ENCODE measurements at places on chromosomes 5 and 9.

DNA sequence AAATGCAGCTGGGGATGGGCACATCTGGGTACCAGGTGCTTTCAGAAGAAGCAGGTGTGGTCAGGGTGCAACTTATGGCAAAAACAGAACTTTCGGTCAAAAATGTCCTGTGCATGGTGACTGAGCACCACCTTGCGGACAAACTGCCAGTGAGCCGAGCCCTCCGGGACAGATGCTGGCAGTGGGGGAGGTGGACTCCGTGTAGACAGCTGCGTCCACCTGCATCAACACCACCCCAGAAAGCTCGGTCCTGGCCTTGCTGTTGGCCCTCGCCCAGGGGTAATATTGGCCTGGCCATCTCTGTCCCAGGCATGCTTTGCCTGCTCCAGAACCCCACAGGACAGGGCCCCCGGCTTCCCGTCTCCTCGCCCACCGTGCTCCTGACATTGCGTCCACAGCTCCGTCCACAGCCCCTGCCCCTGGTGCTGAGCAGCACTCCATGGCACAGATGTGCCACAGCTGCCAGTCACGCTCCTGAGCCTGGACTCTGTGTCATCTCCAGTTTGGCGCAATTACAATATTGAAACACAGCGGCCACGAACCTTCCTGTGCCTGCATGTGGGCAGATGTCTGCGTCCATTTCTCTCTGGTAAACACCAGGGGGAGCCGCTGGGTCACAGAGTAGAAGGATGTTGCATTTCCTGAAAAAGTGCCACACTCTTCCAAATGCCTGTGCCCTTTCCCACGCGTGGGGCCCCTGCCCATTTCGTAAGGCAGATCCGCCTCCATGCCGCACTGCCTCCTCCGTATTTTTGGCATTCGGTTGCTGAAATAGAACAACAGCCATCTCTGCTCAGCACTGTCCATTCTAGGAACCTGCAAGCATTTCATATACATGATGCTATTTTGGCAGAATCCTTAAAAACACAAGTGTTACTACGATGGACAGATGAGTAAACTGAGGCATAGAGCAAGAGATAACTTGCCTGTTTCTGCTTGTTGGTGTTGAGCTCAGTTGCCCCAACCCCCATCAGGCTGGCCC lies 33.4 kb upstream of the SLC6A19 start:
- no peaks in the 10 kb centered on the region for H3K36me3 ChIP-seq
- no peak for DNase-seq
- H3K4me1 ChIP-seq, result no peaks in the 10 kb centered on the region

DNA sequence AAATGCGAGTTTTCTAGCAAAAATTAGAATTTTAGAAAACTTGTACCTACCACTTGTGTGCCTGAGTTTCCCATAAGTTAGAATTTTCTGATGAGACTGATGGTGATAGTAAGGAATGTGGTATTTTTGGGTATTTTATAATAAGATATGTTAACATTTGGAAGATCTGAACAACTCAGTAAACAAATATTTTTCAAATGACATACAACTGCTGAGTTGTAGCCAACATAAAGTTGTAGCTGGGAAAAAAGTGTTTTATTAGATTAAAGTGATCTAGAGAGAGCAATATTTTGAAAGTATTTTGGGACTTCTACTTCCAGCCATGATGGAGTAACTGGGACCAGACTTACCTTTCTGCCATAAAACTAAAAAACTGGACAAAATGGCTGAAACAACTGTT lies 37.9 kb downstream of the GEMIN5 start:
- no peak overlapping the region for H3K27ac ChIP-seq
- DNase-seq, result no peak
- H3K4me3 ChIP-seq, result no peak overlapping the region
- H3K27me3 ChIP-seq, result no peaks in the 10 kb centered on the region
- H3K36me3 ChIP-seq, result peaks cover 94% of the 10 kb centered on the region
- H3K4me1 ChIP-seq, result no peaks in the 10 kb centered on the region

GRCh38 chr5:32973646-32974045 lies 262.5 kb downstream of the NPR3 start:
- no peak overlapping the region for H3K4me3 ChIP-seq
- H3K27ac ChIP-seq, result no peak overlapping the region
- no peaks in the 10 kb centered on the region for H3K4me1 ChIP-seq
- no peak for DNase-seq
- H3K36me3 ChIP-seq, result no peaks in the 10 kb centered on the region

DNA sequence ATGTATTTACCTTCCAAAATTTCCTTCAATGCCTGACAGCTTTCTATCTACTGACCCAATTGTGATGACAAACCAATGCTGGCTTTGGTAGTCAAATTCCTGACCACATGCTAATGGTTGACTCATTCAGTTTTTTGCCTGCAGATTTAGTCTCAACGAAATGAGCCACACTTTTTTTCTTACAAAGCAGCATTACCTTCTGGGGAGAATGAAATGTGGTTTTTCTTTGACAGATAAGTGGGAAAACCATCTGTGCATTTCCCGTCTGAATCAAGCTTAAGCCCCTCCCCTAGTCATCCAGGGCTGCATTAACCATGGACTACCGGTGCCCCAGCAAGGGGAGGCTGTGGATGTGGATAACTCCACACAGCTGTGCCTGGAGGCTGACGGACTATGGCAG lies 99.6 kb upstream of the TAF11L2 start:
- peaks cover 27% of the 10 kb centered on the region for H3K4me1 ChIP-seq
- no peaks in the 10 kb centered on the region for H3K36me3 ChIP-seq
- H3K4me3 ChIP-seq, result no peak overlapping the region
- no peak for DNase-seq
- H3K27me3 ChIP-seq, result no peaks in the 10 kb centered on the region

DNA sequence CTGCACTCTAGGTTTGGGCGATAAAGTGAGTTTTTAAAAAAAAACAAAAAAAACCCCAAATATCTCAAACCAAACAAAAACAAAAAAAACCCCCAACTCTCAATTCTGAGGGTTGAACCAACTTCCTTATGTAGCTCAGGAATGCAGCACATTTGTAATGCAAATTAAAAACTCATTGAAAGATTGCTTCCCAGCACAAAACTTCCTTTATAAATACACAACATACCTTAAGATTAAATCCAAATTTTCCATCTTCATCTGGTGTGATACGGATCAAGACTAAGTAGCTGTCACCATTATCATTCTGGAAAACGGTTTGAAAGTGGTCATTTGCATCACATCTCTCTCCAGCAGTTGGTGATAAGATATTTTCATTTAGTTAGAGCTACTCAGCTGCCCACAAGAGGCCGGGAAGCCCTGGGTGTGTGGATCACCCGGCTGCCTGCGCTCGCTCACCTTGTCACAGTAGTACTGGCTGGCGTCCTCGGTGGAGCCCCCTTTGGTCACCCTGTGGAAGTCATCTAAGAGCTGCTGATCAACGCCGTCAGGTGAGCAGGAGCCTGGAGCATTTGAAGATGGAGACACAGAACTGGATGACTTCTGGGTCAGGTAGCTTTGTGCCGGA lies 88.2 kb downstream of the PTPN3 start:
- no peak overlapping the region for H3K4me3 ChIP-seq
- no peaks in the 10 kb centered on the region for H3K27me3 ChIP-seq
- H3K27ac ChIP-seq, result no peak overlapping the region
- peak; percentile 56 for DNase-seq
- H3K4me1 ChIP-seq, result peaks cover 20% of the 10 kb centered on the region

GRCh38 chr5:34611464-34612415 lies 44.4 kb upstream of the RAI14 start:
- no peaks in the 10 kb centered on the region for H3K27me3 ChIP-seq
- H3K36me3 ChIP-seq, result no peaks in the 10 kb centered on the region
- H3K27ac ChIP-seq, result no peak overlapping the region
- H3K4me1 ChIP-seq, result peaks cover 2% of the 10 kb centered on the region
- no peak overlapping the region for H3K4me3 ChIP-seq

GRCh38 chr5:178384816-178385495 lies 152.4 kb upstream of the PHYKPL start:
- no peaks in the 10 kb centered on the region for H3K27me3 ChIP-seq
- H3K4me1 ChIP-seq, result peaks cover 11% of the 10 kb centered on the region
- H3K36me3 ChIP-seq, result no peaks in the 10 kb centered on the region
- H3K4me3 ChIP-seq, result no peak overlapping the region
- H3K27ac ChIP-seq, result no peak overlapping the region

DNA sequence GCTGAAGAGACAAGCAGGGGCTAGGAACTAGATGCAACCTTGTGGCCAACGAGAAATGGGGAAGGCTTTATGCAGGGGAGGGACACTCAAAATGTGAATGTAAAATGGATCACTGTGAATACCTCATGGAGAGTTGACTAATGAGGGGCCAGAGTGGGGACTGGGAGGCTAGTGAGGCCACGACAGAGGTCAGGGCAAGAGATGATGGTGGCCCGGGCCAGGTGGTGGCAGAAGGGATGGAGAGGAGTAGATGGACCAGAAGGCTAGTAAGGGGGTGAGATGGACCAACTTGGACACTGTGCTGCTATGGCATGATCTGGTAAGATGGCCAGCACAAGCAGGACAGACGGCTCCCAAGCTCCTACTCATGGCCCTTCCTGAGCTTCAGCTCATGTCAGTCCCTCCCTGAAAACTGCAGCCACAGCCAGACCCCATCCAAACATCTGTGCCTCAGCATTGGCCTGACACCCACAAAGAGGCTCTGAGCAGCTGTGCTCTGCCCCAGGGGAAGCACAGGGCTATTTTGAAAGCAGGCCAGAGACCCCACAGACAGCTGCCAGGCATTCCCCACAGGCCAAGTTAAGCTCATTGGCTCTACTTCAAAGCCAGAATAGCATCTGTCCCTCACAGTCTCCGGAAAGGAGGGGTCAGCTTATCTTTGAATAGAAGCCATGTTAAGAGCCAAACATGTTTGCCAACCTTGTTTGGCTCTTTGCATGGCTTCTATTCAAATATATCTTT lies 22.1 kb downstream of the P4HA2 start:
- H3K4me1 ChIP-seq, result no peaks in the 10 kb centered on the region
- DNase-seq, result no peak
- no peaks in the 10 kb centered on the region for H3K36me3 ChIP-seq
- H3K27me3 ChIP-seq, result no peaks in the 10 kb centered on the region
- H3K27ac ChIP-seq, result no peak overlapping the region

DNA sequence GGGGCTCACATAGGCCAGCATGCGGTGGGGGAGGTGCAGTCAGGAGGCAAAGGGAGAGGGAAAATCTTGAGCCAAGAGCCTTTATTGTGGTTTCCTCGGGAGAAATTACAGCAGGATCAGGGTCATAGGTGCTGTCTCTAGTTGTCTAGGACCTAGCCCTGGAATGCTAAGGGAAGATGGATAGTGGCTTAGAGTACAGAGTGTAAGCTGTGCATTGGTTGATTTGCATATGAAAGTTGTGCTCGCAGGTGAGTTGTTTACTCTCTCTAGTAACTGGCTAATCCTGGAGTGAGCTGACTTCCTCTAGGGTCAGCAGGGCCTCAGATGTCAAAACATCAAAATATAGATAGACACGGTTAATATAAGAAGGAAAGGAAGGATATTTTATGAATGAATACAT lies 877.7 kb downstream of the TLE4 start:
- H3K27me3 ChIP-seq, result no peaks in the 10 kb centered on the region
- DNase-seq, result no peak
- peaks cover 7% of the 10 kb centered on the region for H3K4me1 ChIP-seq
- no peak overlapping the region for H3K4me3 ChIP-seq
- no peaks in the 10 kb centered on the region for H3K36me3 ChIP-seq

DNA sequence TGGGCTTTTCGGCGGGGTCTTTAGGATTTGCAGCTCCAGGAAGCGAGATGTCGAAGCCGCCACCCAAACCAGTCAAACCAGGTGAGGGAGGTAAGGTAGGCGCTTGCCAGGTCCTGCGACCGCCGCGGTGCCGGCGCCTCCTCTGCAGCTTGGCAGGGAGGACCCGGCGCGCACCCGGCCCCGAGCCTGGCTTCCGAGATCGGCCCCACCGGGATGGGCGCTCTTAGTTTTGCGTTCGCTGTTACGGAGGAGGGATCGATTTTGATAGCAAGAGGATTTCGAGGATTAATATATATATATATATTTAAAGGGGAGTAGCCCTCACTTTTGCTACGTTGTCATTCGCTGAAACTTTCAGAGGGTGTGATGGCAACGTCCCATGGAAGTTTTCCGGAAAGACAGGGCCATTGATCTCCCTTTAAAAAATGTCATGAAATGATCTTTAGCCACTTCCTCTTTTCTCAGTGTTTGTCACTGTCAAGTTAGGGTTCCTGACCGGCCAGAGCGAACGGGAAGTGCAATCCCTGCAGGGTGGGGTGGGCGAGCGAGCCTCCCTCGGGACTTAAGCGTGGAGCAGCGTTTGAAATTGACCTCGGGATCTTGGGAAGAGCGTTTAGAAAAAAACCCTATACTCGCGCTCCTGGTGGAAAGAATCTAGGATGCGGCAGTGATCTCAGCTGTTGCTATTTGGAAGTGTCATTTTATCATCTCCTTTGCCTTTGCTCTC lies 495 bp downstream of the OSTF1 start:
- H3K36me3 ChIP-seq, result no peaks in the 10 kb centered on the region
- H3K27me3 ChIP-seq, result no peaks in the 10 kb centered on the region
- peak overlapping the region; percentile 75 for H3K4me3 ChIP-seq
- no peak for DNase-seq
- H3K4me1 ChIP-seq, result peaks cover 3% of the 10 kb centered on the region

GRCh38 chr5:17412760-17413671 lies 85.0 kb upstream of the TAF11L2 start:
- no peaks in the 10 kb centered on the region for H3K36me3 ChIP-seq
- 0 out of 2 replicates have a peak, but pooled peaks cover 3% of the 10 kb centered on the region for H3K27me3 ChIP-seq
- H3K27ac ChIP-seq, result no peak overlapping the region

GRCh38 chr5:4511996-4512656 lies 628.0 kb upstream of the ADAMTS16 start:
- no peak overlapping the region for H3K27ac ChIP-seq
- peak; percentile 33 for DNase-seq
- no peak overlapping the region for H3K4me3 ChIP-seq

- no peaks in the 10 kb centered on the region for H3K4me1 ChIP-seq
- no peak for DNase-seq
- no peaks in the 10 kb centered on the region for H3K36me3 ChIP-seq
- H3K27ac ChIP-seq, result no peak overlapping the region
- H3K27me3 ChIP-seq, result no peaks in the 10 kb centered on the region
These were observed 111.3 kb upstream of the ABCA1 start for GRCh38 chr9:105039175-105039799.

DNA sequence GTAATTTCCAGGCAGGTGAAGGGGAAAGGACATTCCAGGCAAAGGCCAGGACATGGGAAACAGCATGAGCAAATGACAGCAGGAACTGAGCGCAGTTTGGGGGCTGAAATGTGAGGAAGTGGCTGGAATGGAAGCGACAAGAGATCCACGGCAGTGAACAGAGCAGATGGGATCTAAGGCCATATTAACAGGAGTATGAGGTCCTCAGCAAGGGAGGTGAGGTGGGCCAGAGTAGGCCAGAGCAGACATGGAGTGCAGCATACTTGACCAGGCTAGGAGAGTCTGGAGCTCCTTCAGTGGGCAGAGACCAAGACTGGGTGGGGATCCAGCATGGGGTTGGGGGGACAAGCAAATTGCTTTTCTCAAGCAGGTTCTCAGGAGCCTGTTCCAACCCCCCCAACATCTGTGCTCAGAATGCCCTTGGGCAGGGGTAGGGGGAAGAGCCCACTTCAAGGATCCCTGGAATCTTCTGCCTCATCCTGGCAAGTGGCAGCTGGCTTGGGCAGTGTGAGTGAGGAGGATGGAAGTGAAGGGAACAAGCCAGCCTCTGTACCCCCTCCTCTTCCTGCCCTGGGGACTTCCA lies 34.5 kb downstream of the DAB2IP start:
- H3K27me3 ChIP-seq, result no peaks in the 10 kb centered on the region
- H3K27ac ChIP-seq, result no peak overlapping the region
- H3K4me3 ChIP-seq, result no peak overlapping the region

All from H1 (cell line).